ENCODE measurements at places on chromosomes 5 and 9.

DNA sequence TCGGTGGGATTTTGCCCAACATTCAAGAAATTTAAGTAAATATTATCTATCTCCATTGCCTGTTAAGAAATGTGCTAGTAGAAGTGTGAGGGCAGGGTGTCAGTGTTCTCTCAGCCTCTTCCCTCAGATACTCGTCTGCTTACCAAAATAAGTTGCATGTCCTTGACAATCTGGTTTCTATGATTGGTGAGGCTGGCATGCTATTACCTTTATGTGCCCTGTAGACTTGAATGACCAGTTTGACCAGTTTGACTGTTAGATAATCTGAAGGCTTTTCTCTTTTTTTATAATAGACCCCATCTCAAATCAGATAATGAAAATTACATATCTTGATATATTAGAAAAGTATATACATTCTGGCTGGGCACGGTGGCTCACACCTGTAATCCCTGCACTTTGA is 348 bp downstream of the CATSPER3 start:
- no peak for DNase-seq

DNA sequence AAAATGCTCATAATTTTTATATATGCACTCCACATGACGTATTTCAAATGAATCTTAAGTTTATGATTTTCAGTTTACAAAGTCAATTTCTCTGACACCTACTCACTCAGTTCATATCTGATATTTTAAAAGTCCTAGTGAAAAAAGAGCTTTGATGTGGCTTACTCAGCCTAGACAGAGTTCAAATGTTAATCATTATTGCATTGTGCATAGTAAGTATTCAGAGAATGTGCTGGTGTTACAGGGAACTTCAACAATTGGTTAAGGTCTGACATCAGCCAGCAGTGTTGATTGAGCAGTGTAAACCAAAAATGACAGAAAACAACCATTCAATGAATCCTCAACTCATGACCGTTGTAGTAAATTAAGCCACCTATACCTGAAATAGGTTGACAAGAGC is 147.2 kb upstream of the LHFPL2 start:
- DNase-seq: no peak

GRCh38 chr5:67591491-67591890 is 394.9 kb upstream of the CD180 start:
- DNase-seq: no peak

GRCh38 chr5:19297934-19298333 is 690.1 kb downstream of the CDH18 start:
- DNase-seq: no peak

DNA sequence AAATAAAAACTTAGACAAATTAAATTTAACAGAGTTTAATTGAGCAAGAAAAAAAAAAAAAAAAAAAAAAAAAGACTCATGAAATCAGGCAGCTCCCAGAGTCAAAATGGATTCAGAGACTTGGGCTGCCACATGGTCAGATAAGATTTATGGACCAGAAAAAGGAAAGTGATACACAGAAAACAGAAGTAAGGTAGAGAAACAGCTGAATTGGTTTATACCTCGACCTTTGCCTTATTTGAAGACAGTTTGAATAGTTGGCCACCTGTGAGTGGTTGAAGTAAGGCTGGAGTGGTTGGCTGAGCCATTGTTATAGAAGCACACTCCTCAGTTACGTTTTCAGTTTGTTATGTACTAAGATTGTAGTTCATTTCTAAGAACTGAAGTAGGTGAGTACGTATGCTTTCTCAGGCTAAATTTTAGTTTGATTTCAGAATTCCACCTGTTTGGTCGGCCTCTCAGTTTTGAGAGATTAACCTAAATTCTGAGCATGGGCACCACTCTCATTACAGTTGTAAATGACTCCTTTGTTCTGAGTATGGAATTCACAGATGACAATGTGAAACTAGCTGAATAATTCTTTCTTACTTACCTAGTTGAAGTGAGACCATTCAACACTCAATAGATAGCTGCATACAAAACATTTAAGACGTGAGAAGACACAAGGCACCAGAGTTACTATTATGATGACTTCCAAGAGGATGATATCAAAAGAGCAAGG is 149.0 kb downstream of the AOPEP start:
- no peak for DNase-seq

GRCh38 chr5:51806677-51807076 is 423.4 kb downstream of the ISL1 start:
- no peak for DNase-seq
